ENCODE measurements at places on chromosomes 2 and 18.

DNA sequence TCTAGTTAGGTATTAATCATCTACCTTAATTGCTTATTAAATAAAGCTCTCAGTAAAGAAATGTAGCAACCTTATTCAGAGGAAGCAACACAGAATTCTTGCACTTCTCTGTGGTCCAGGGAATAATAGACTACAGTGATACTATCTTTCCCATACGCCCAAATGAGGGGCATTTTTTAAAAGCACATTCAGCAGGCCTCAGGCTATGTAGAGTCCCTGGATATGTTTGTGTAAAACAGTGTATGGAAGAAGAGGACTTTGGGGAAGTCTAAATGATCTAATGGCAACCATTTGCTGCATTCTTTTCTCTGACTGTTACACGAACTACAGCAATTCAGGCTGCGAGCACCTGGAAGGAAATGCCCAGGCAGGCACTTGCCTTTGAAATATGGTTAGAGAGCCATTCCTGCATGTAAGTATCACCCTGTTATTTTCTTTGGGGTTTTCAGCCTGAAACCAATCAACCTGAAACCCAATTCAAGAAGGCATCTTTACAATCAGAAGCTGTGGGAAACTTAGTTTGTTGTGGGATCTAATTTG is 1814.7 kb upstream of the CELF4 start:
- no peak for DNase-seq
- H3K27ac ChIP-seq = no peak overlapping the region
- no peaks in the 10 kb centered on the region for H3K27me3 ChIP-seq
- H3K36me3 ChIP-seq = no peaks in the 10 kb centered on the region
- H3K4me1 ChIP-seq = no peaks in the 10 kb centered on the region
- H3K4me3 ChIP-seq = no peak overlapping the region

- no peaks in the 10 kb centered on the region for H3K4me1 ChIP-seq
- H3K27me3 ChIP-seq = no peaks in the 10 kb centered on the region
- DNase-seq = no peak
- no peaks in the 10 kb centered on the region for H3K36me3 ChIP-seq
- H3K4me3 ChIP-seq = no peak overlapping the region
These were observed 124.8 kb upstream of the NYAP2 start for GRCh38 chr2:225274751-225275150.

- DNase-seq = no peak
- peaks cover 17% of the 10 kb centered on the region for H3K4me1 ChIP-seq
- no peaks in the 10 kb centered on the region for H3K36me3 ChIP-seq
- peak overlapping the region; percentile 65 for H3K27ac ChIP-seq
- H3K27me3 ChIP-seq = no peaks in the 10 kb centered on the region
These were observed 635 bp downstream of the ERICH2 start for GRCh38 chr2:170770606-170771420.

DNA sequence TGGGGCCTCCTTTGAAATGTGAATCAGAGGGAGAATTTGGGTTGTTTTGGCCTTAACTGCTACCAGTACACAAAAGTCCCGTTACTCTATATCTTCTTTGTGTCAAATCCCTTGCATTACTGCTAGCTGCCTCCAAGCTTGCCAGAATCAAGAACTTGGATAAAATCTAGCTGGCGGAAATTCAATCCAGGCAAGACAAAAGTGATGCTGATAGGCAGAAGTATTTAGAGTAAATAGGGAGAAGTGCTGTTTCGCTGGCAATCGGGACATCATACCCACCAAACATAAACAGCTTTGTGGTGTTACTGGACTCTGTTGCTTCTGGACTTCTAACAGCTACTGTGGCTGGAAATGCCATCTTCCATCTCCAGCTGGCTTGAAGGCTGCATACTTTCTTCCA is 2.5 kb downstream of the IFIH1 start:
- peaks cover 22% of the 10 kb centered on the region for H3K4me1 ChIP-seq
- H3K27me3 ChIP-seq = no peaks in the 10 kb centered on the region
- H3K4me3 ChIP-seq = peak overlapping the region; percentile 77
- H3K27ac ChIP-seq = no peak overlapping the region
- no peaks in the 10 kb centered on the region for H3K36me3 ChIP-seq

DNA sequence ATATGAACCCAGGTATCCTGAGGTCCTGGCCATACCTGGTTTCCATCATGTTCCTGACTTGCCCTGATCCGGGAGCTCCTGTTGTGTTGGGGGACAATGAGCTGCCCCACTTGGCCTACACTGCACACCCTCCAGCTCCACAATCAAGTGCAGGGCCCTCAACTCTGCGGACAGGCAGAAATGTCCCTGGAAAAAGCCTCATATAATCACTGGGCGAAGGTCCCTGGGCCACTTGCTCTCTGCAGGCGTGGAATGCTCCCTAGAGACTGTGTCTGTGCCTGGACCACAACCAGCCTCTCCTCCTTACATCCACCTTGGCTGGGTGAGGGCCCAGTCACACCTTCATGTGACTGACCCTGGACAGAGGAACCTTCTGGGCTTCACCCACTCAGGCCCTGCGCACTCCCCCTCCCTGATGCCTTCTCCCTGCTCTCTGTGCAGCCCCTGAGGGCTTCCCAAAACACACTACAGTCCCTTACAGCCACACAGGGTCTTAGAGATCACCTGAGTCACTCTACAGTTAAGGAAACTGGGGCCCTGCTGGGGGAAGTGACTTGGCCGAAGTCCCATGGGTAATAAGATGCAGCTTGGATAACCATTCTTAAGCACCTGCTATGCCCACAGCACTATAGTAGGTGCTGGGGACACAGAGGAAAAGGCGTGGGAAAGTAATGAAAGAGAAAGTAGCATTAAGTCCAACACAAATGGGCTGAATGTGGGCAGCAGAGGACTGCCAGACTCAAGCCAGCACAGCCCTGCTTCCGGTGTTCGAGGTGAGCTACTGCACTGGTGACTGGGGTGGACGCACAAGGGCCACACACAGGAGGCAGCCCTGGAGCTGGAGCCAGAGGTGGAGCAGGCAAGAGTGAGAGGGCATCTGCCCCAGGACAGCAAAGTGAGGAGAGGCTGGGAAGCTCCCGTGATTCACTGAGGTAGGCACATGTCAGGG is 9.8 kb downstream of the BOLA3 start:
- no peak for DNase-seq
- H3K27me3 ChIP-seq = no peaks in the 10 kb centered on the region
- H3K36me3 ChIP-seq = peaks cover 5% of the 10 kb centered on the region
- no peaks in the 10 kb centered on the region for H3K4me1 ChIP-seq

All from thoracic aorta (tissue), 2 donors.